Brain (organoid and tissue), 16 donors: ENCODE measurements at places on chromosomes 1 and 21.

- DNase-seq = no peak
Observed at GRCh38 chr1:6591222-6591621, 11.4 kb downstream of the ZBTB48 start.

GRCh38 chr1:24856787-24857506, 73.1 kb downstream of the RUNX3 start:
- DNase-seq = no peak

GRCh38 chr1:38624336-38625039, 235.1 kb downstream of the RRAGC start:
- peak; percentile 42 for DNase-seq

DNA sequence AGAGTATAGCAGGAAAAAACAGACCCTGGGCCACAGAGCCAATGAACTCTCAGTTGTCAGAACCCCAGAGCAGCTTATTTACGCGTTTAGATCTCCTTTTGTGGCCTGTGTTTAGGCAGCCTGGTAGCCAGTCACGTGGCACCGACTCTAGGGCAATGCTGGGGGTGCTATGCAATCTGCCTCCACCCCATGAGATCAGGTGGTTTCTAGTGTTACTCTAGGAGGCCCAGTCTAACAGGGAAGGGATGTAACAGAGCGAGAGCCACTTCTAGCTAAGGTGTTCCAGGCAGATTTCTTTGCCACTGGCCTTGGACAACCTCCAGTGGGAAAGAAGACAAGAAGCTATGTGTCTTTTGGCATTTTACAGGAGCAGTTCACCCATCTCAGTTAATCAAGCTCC, 12.0 kb upstream of the A3GALT2 start:
- DNase-seq = no peak

- DNase-seq = no peak
Observed at GRCh38 chr1:38396606-38397005, 350.0 kb upstream of the POU3F1 start.

- no peak for DNase-seq
Observed at GRCh38 chr1:224783006-224783651, 146.3 kb upstream of the DNAH14 start.

DNA sequence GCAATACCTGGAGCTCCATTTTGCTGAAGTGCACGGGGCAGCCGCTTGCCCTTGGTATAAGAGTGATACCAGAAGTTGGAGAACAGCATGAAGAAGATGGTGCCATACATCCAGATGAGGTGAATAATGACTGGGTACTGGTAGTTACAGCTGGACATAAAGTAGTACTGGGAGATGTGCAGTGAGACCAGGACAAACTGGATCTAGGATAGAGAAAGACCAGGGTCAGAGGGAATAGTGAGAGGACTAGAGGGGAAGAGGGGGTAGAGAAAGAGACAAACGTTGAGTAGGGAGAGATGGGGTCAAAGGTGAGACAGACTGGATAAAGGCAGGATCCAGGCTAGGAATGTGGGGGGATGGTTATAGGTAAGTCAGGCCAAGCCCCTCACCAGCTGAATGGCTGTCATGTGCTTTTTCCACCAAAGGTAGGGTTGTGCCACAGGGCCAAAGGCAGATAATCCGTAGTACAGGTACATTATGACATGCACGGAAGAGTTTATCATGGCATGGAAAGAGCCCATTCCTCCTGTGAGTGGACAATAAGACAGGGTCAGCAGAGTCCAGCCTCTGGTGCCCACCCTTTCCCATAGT, 3.8 kb downstream of the ELOVL1 start:
- no peak for DNase-seq

DNA sequence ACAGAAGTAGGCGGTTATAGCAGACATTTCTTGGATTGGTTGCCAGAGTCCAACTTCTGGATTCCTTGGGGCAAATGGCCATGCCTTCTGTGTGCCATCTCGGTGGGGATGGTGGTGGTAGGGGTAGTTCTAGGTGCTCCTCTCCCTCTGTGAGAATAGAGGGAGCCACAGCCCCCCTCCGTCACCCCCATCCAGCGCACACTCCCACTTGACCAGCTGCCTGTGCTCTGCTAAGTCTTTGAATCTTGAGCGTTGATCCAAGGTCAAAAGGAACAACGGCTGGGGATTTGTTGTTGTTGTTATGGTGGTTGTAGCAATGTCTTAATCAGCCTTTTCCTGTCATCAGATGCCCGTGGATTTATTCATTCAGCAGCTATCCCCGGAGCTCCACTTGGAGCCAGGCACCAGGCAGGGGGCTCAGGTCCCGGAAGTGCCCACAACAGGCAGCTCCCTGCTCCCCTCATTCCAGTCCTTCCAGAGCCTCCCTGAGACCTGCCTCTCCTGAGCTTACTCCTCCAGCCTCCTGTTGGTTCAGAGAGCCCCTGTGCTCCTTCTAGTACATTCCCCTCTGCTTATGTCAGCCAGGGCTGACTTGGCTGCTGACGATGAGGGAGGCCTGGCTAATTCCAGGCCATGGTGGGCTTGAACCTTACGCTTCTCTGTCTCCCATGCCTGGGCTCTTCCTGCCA, 146.6 kb upstream of the WNT4 start:
- DNase-seq = no peak

GRCh38 chr1:48109390-48110013, 112.3 kb upstream of the TRABD2B start:
- peak; percentile 91 for DNase-seq

DNA sequence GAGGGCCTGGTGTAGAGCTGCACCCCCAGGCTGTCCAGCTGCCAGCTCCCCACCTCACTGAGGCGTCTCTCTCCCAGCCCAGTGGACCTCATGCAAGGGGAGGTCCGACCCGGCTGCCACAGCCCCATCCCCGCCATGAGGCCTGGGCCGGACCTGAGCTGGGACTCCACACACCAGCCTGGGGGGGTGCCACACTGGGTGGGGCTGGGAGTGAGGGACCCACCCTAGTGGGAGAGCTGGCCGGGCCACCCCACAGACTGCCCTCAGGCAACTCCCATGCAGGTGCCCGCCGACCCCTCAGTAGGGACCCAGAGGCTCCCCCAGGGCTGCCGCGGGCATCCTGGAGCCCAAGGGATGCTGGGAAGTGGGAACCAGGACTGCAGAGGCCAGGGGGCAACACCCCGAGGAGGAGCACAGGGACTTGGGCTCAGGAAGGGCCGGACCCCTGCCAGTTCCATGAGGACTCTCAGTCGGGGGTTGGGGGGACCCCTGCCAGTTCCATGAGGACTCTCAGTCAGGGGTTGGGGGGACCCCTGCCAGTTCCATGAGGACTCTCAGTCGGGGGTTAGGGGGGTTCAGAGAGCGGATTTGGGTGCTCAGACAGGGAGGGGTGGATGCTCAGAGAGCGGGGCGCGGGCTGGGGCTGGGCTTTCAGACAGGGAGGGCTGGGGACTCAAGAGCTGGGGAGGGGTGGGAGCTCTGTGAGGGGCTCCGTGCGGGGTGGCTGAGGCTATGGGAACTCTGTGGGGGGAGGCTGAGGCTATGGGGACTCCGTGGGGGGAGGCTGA, 1.2 kb upstream of the RNF223 start:
- no peak for DNase-seq

DNA sequence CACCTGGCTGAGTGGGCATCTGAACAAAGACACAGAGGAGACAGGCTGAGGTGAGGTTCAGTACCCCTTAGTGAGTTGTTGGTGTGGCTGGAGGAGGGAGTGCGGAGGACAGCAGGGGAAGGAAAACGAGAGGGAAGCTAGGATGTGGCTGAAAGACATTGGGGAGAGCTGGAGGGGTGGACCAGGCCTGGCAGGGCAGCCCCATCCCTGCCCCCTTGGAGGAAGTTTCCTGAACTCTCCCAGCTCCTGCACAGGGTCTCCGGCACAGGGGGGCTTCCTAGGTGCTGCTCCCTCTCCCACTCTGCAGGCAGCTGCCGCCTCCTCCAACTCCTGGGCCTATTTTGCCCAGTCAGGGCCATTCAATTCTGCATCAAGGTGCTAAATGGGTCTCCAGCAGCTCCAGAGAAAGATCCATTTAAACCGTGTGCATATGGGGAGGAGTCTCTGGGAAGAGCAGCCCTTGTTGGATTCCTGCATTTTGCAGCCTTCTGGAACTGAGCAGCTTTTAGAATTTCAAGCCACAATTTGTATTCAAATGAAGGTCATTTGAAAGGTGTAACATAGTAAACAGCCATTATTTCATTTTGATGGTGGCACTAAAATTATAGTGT, 193.9 kb downstream of the CAMTA1 start:
- DNase-seq = no peak

DNA sequence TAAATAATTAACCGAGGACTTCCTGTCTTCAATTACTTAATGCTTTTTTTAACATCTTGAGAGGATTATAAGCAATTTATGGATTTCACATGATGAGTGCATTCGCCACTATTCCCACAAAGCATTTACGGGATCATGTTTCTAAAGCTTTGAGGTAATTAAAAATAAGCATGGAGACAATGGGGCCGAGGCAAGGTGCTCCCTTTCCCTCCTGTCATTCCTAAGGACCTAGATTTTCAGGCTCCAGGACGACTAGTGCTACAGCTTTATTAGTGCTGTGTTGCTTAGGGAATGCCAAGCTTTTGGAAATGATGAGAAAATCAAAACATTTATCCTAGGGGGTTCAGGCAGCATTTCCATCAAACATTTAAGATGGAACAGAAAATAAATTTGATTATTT, 209.2 kb downstream of the KCTD3 start:
- DNase-seq = no peak

- no peak for DNase-seq
Observed at GRCh38 chr1:233587958-233588799, 25.7 kb upstream of the KCNK1 start.

DNA sequence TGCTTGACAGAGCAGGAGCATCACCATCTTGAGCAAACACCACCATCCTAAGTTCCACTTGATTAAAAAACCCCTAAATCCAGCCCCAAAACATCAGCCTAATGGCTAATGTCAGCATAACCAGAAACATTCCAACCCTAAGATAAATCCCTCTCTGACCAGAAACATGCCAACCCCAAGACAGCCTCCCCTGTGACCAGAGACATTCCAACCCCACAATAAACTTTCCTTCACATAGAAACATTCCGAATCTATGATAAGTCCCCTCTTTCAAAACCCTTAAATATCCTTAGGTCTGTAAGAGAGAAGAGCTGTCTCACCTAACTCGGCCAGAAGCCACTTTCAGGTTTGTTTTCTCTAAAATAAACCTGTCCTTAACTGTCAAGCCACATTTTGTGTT, 17.4 kb upstream of the SLC2A5 start:
- no peak for DNase-seq

- DNase-seq = peak; percentile 83
Observed at GRCh38 chr1:110412576-110412975, 5.1 kb upstream of the LAMTOR5 start.

- no peak for DNase-seq
Observed at GRCh38 chr1:220003610-220004299, 42.5 kb downstream of the EPRS1 start.
